KG1 (cell line): ENCODE measurements at places on chromosomes 1 and 21.

- DNase-seq = no peak
Measured at GRCh38 chr1:209653915-209654351, 1.7 kb upstream of the LAMB3 start.

- no peak for DNase-seq
Measured at GRCh38 chr1:45206808-45207623, 611 bp upstream of the ZSWIM5 start.

GRCh38 chr1:16888860-16889816 is 6.6 kb upstream of the RNU1-2 start:
- DNase-seq = no peak

DNA sequence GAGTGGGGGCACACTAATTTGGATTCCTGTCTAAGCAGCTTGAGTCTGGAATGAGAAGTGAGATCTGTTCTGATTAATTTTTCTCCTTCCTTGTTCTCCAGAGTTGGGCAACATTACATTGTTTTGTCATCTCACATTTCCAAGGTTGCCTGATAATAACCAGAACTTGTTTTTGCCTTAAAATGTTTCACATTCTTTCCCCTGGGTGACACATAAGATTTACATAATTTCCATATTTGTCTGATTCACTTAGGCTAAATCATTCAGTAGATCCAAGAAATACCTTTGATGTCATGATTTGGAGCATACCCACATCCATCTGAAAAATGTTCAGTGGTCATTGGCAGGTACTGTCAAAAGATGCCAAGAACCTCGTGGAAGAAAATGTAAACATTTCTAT is 60.3 kb downstream of the XCL2 start:
- no peak for DNase-seq

DNA sequence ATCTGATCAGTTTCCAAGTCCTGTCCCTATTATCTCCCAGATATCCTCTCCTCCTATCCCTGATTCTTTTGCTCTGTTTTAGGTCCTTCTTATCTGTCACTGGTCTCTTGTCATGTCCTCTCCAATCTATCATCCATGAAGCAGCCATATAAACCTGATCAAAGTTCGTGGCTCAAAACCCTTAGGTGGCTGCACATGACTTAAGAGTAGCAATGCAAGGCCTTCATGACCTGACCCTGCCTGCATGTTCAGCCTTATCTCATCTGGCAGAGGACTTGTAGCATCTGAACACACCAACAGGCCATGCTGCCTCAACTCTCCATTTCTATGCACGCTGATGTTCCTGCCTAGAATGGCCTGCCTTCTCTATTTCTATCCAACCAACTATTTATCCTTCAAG is 65.2 kb downstream of the NOS1AP start:
- no peak for DNase-seq

GRCh38 chr1:100387209-100387608 is 34.9 kb downstream of the CDC14A start:
- DNase-seq = no peak

GRCh38 chr1:156813298-156813697 is 3.4 kb downstream of the SH2D2A start:
- DNase-seq = no peak

DNA sequence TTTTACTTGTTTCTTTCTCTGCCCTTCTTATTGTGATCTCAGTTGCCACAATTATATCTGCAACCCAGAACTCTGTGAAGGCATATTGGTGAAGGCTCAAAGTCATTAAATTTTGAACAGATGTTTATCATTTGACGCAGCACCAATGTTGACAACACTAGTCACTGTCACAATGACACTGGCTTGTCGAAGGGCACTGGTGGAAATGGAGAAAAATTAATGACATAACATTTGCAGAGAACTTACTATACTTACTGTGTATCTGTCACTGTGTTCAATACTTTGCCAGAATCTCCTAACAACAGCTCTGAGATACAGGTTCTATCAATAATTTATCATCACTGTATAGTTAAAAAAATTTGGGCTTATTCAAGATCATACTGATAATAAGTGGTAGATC is 1213.7 kb downstream of the NCAM2 start:
- no peak for DNase-seq

DNA sequence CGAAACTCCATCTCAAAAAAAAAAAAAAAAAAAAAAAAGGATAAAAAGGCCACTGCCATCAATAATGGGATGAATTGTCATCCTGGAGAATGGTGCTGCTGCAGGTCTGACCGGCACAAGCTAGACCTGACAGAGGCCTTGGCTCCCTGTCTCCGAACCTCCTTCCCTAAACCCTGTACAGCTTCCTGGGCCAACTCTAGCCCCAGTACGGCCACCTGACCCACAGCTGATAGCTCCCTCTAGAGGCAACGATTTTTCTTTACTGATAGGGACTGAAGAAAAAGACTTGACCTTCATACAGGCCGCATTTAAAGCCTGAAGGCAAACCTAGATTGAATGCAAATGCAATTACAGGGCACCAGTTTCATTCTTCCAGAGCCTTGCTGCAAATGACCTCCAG is 30.7 kb downstream of the NOL9 start:
- DNase-seq = no peak

DNA sequence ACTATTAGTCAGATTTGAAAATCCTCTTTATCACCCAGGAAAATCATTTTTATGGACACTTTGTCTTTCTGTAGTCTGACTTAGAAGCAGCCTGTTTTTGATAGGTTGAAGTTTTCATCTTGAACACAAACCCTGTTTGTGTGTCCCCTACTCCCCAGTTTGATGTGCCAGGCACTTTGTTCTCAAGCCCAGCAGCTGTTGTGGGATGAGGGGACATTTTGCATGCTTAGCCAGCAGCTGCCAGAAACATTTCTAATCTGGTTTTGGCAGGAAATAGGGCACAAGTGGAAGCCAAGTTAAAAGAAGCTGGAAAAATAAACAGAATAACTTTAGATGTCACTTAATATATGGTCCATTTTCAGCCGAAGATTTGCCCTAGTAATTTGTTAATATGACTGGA is 29.9 kb downstream of the ACTN2 start:
- DNase-seq = no peak

DNA sequence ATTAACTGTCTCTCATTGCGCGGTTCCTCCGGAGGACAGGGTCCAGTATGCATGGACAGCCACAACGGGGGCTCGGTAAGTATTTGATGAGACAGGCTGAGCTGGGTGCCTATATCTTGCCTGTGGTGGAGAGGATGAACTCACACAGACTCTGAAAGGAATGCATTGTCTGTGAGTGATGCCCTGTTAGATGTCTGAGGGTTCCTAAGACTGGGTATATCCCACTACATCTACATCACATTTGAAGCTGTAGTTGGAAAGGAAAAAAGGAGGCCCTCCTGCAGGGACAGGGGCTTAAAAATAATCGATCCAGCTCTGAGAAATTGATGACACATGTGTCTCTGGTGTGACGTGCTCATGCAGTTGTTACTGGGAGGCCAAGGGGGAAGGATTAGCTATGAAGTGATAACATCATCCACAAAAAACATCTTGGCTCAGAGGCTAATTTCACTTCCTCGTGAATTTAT is 1.9 kb downstream of the ADARB1 start:
- no peak for DNase-seq

- DNase-seq = no peak
Measured at GRCh38 chr1:42765269-42765668, 1.6 kb downstream of the P3H1 start.

DNA sequence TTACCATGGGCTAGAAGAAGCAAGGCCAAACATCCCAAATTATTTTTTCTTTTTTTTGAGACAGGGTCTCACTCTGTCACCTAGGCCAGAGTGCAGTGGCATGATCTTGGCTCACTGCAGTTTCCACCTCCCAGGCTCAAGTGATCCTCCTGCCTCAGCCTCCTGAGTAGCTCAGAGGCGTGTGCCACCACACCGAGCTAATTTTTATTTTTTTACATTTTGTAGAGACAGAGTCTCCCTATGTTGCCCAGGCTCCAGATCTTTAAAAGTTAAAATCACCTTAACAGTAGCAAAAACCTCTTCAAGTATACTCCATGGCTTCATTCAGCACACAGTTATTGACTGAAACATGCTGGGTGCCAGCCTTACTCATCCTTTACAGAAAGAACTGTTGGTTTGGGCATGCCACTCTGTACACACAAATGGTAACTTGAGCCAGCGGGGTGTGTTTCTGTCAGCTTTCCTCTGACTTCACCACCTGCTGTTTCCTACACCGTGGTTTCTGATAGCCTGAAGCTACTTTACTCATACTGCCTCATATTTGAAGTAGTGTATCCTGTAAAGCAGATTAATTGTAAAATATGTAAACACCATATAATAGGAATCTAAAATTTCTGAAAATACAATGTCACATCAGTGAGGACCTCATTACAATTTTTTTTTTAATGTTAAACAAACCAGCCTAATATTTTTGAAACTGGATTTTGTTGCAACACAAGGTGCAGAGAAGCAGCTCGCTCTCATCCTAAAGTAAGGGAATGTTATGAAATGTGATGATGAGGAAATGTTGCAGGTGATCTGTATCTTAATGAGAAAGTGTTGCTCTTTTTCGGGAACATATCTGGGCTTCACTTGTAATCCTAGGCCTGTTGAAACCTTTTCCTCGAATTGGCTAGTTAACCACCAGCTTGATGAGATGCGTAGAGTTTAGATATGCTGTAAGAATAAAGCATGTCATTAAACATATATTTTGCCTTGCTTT is 113.9 kb downstream of the ATP5PO start:
- no peak for DNase-seq

DNA sequence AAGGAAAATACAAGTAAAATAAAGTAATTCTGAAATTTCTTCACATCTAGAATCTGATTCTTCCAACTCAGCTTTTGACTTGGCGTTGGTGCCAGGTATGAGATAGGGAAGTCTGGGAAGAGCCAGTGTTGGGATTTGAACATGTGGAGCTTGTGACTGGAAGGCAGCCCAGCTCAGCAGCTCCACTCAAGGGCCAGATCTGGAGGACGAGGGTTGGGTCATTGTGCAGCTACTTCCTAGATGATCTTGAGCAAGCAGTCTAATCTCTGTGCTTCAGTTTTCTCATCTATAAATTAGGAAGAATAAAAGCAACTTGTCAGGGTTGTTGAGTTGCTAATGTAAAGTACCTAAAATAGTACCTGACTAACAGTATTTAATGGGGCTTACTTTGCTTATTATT is 5.0 kb downstream of the ADARB1 start:
- DNase-seq = no peak

GRCh38 chr1:203660931-203661484 is 34.4 kb downstream of the ATP2B4 start:
- no peak for DNase-seq

DNA sequence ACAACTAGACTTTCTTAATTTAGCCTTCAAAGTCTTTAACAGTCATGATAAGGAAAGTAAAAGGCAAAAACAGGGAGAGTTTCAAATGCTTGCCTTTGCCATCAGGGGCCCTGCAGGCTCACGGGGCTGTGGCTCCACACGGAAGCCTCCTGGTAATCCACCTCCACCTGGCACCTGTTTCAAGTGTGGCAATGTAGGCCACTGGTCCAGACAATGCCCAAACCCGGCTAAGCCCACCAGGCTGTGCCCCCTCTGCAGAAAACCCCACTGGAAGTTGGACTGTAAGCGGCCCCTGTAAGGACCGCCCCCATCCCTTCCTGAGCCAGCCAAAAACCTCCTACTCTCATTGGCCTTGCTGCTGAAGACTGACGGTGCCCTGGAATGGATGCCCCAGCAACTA is 32.5 kb downstream of the VN1R5 start:
- DNase-seq = no peak

DNA sequence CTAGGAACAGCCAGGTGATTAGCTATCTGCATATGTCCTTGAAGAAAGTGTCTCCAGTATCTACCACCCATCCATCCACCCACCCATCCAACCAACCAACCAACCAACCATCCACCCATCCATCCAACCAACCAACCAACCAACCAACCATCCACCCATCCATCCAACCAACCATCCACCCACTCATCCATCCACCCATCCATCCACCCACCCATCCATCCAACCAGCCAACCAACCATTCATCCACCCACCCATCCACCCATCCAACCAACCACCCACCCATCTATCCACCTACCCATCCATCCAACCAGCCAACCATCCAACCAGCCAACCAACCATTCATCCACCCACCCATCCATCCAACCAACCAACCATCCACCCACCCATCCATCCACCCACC is 12.1 kb downstream of the C21orf58 start:
- DNase-seq = no peak

DNA sequence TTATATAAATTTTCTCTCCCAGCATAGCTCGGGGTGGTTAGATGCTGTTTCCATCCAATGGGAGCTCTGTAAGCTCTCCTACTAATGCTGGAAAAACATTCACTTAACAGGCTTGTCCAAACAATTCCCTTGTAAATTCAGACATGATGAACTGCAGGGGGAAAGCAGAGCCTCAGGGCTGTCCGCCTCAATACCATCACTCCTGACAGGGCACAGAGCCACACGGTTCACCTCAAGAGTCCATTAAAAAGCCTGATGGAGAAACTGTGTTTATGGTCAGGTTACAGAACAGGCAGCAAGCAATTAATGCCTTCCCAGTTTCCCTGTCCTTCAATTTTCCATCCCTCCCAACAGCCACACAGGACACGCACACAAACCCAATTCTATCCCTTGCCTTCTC is 171.0 kb downstream of the BRINP2 start:
- no peak for DNase-seq

DNA sequence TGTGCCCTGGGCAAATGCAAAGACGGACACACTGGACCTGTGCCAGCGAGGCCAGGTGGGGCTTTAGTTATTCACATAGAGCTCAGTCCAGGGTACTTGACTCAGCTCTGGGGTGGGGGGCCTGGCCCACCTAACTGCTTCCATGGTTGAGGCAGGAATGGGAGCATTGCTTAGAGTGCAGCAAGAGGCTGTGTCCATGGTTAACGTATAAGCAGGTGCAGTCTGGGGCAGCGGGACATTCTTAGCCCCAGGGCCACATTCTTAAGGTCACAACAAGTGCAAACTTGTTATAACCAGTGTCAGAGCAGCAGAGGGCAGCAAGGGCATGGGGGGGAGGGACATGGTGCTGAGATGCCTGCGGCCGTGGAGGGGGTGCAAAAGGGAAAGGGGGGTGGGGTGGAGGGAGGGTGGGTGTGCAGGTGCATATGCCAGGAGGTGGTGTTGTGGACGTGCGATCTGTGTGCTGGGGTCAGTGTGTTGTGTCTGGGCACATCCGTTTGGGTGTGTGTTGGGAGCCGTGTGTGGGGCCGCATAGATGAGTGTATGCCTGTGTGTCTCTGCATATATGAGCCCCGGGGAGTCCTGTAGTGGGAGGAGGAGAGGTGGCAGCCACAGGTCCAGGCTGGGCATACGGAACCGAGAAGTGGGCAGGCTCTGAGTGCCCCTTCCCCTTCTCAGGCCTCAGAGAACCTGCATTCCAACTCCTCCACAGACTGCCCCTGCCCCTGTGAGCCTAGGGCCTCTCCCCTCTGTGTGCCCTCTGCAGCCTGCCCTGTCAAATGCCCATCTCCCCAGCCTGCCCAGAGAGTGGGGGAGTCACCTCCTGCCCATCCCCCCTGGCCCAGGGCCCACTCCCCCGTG is 8.4 kb downstream of the KCNJ10 start:
- DNase-seq = no peak

DNA sequence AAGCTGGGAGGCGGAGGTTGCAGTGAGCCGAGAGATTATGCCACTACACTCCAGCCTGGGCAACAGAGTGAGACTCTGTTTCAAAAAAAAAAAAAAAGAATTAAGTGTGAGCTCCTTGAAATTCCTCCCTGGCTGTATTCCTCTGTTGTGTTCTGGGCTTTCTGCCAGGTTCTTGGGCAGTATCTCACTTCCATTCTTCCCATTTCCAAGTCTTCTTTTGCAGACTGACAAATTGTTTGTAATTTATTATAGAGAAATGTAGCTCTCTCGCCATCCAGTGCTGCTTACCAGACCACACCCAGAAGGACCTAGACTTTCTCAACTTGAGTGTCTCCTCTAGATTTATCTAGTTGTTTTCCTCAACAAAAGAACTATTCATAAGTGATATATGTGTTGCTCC is 105.0 kb upstream of the ADGRL2 start:
- no peak for DNase-seq

- DNase-seq = no peak
Measured at GRCh38 chr1:93608187-93609109, 73.2 kb downstream of the BCAR3 start.
